A549 treated with AZD2906 at 1 μM for 4 hours (cell line): ENCODE measurements at places on chromosomes 7 and 10. TPM values are rescaled to one million over a fixed set of nuclear protein-coding genes. Genes with fewer than 3 reads are reported as not detected.

Gene NEURL1
- total RNA-seq: 0.49 to 0.97 TPM (median 0.55 TPM) in 5 replicates

Gene TMEM236
- total RNA-seq: 0.03 to 0.07 TPM (median 0.05 TPM) in 5 replicates

Gene AKR1B15
- 24.4 to 37.9 TPM (median 33.8 TPM) in 5 replicates for total RNA-seq

Gene TMEM176A
- 0.16 TPM in 1 of 5 replicates, not detected in the others for total RNA-seq

Gene GJD4
- total RNA-seq: not detected in 5 replicates

Gene CNPY1
- total RNA-seq: not detected in 5 replicates

Gene OAT
- 65.9 to 101 TPM (median 73.9 TPM) in 5 replicates for total RNA-seq

Gene IL6
- total RNA-seq: 0.59 to 1.3 TPM (median 1.2 TPM) in 5 replicates

Gene PTPRZ1
- 0.02 TPM in 1 of 5 replicates, not detected in the others for total RNA-seq
